NCI-H526 (cell line): ENCODE measurements at places on chromosomes 11 and 22.
A peak's percentile ranks its signal among the peaks of the same experiment; 100 is the strongest.

DNA sequence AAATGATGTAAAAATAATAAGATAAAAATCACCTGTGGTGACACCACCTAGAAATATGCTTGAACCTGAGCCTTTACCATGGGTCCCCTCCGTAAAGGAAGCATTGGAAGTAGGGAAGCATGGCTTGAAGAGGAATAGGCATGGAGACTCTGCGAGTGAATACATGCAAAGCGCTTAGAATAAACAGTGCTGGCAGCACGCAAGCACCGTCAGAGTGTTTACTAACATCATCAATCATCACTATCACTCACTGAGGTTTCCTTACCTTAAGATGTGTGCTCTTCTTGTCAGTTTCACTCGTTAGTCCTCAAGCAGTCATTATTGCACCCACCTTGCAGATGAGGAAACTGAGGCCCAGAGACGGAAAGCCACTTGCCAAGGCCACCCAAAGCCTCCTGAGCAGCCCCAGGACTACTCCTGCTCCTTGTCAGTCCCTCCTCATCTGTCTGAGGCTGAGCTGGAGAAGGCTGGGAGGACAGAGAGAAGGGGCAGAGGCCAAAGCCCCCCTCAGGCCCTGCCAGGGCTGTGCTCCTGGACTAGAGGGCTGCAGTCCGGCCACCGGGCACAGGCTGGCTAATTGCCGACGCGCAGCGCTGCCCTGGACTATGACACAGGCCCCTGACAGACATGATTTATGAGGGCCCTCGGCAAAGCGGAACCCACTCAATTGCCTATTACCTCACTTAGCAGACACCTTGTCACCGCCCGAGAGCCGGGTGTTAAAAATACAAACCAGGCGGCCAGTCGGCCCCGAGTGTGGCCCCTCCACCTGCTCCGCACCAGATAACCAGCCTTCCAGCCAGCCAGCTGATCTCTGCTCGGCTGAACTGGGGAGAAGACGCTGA, 168.9 kb downstream of the MN1 start:
- peak; percentile 44 for DNase-seq

GRCh38 chr11:131688048-131688693, 317.8 kb downstream of the NTM start:
- DNase-seq, result peak; percentile 44

GRCh38 chr22:23520863-23521440, 59.1 kb downstream of the IGLL1 start:
- no peak for DNase-seq

- no peak for DNase-seq
Measured at GRCh38 chr11:126996036-126996804, 4.3 kb downstream of the KIRREL3 start.

DNA sequence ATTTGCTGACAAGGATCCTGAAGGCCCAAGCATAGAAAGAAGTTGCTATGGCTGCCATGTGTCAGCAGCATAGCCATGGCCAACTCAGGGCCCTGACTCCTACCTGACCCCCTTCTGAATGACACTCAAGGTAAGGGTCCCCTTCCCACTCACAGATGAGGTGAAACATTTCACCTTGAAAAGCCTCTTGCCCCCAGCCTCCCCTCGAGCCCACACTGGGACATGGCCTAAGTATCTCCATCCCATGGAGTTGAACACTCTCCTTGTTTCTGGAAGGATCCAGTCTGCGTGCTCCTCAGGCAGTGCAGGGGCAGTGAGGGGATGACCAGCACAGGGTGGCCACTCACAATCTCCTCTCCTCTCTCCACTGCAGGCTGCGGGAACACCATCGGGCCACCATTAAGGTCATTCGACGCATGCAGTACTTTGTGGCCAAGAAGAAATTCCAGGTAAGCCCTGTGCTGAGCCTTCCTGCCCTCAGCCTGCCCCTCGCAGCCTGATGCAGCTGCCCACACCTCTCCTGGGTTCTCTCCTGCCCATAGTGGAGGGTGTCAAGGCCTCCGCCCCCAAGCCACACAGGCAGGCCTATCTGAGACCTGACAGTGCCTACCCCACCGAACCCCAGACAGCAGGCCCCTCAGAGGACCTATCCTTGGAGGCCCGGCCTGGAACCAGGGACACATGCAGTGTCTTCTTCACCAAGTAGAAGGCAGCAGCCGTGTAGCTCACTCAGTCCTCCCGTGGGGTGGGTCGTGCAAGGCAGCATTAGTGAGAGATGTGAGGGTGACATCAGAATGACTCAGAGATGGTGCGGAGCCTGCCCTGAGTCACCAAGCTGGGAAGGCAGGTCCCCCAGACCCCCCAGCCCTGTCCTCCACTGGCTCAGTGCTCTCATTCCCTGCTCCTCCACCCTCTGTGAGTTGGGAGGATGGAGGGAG, 68.9 kb upstream of the KCNQ1OT1 start:
- DNase-seq, result no peak

DNA sequence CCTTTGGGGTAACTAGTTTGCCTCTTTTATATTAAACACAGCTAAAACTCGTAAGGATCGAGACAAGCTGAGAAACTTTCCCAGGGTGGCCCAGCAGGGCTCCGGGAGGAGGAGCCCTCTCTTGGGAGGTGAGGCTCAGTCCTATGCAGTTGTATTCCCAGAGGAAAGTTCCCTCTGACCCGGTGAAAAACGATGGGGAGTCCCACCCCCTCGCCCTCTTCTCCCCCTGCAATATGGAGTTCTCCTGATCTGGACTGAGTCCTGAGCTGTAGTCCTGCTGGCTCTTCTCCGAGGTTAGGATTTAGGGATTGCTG, 1.3 kb downstream of the NTM start:
- DNase-seq, result no peak

GRCh38 chr11:20631519-20632168, 32.2 kb downstream of the SLC6A5 start:
- no peak for DNase-seq

GRCh38 chr11:95792200-95792599, 1.9 kb downstream of the CEP57 start:
- DNase-seq, result no peak

DNA sequence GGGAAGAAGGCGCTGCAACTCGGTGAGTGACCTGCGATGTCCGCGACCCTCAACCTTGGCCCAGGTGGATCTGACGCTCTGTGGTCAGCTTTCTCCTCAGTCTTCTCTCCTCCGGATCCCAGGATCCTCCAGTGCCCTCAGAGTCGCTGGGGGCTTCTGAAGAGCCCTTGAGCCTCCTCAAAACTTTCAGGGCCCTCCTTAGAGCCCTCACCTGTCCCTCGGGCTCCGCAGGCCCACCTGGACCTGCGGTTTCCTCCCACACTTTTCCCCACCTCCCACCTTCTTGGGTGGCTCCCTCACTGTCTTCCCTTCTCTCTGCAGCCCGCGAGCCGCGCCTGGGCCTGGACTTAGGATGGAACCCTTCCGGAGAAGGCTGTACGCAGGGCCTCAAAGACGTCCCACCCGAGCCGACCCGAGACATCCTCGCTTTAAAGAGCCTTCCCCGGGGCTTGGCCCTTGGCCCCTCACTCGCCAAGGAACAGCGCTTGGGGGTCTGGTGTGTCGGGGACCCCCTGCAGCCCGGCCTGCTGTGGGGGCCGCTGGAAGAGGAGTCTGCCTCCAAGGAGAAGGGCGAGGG, 335 bp downstream of the ZNF408 start:
- no peak for DNase-seq

- no peak for DNase-seq
Measured at GRCh38 chr22:38834215-38834953, 9.4 kb downstream of the NPTXR start.

DNA sequence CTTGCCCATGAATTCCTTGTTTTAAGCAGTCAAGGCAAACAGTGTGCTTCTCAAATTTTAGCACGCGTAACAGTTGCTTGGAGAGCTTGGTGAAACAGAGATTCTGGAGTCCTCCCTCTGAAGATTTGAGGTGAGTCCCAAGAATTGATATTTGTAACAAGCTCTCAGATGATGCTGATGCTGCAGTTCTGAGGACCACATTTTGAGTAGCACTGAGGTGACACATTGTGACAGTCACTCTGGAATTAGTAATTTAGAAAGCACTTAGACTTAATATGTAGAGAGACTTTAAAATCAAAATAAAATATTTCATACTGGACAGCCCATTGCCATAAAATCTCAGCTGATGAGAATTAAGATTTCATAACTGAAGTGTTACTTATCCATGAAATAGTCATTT, 38.5 kb downstream of the DNAJC24 start:
- no peak for DNase-seq

GRCh38 chr22:23098230-23098705, 27.9 kb downstream of the GNAZ start:
- no peak for DNase-seq

DNA sequence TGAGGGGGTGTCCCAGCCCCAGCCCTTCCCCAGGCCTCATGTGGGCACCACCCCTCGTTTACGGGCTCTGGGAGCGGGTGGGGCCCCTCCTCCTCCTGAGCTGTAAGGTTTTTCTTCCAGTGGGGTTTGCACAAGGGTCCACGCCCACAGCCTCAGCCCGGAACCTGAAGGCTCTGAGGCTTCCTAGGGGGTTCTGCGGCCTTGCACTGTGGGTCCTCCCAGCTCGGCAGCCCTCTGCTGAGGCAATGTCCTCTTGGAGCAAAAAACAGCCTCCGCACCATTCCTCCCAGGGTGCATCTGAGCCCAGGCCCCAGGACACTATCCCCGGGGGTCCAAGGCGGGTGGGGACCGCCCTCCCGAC, 14.1 kb downstream of the H19 start:
- no peak for DNase-seq

- DNase-seq, result no peak
Measured at GRCh38 chr11:127461241-127462064, 460.9 kb upstream of the KIRREL3 start.

GRCh38 chr11:121351083-121351630, 58.6 kb downstream of the SC5D start:
- DNase-seq, result no peak

DNA sequence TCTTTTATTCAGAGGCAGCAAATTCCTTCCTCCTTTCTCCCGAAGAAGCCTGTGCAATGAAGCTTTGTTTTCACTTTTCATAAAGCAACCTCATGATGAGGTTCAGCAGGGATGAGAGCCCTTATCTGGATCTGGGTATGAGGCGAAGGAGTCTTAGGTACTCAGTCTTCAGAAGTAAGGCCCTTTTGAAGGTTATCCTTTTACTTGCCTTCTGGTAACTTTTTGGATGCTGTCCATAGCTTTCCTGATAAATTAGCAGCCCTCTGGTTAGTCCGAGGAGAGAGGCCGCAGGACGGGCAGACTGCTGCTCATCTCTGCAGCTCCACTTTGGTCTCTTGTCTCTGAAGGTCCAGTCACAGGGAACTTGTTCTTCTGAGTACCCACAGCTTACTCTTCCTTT, 1.1 kb downstream of the TRIM22 start:
- no peak for DNase-seq

DNA sequence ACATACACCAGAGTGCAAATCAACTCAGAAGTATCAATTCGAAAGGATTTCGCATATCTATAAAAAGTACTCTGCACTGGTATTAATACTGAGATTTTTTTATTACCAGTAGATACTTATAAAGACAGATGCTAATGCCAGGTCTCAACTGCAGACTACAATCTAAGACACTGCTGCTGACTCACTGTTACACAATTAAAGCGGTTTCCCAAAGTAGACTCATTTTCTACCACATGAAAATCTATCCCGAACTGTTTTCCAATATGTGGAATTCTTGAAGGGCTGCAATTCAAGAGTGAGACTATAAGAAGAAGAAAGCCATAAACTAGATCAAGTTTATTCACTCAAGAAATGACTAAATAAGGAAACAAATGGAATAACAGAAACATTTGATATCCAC, 57.2 kb upstream of the ARHGAP32 start:
- no peak for DNase-seq

DNA sequence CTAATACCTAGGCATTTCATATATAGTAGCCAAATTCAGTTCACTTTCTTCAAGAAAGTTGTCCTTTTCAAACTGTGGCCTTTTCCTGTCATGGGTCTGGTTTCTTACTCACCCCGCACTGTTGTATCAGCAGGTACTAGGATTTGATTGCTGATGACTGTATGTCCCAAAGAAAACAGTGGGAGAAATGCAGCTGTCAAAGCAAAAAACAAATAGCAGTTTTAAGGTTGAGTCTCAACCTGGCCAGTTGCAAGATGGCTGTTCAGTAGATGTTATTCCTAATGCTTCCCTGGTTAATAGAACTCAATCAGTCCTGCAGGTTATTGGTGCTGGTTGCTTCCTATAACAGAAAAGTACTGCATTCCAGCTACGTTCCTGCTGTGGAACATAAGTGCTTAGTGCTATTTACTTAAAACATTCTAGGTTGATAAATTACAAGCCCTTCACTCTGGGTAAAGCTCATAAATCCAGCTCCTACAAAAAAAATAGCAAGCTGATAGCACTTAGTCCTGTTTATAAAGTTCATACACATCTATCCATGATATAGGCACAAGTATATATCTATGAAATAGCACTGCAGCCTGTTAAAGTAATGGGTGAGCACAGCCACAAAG, 26.6 kb downstream of the NF2 start:
- no peak for DNase-seq

DNA sequence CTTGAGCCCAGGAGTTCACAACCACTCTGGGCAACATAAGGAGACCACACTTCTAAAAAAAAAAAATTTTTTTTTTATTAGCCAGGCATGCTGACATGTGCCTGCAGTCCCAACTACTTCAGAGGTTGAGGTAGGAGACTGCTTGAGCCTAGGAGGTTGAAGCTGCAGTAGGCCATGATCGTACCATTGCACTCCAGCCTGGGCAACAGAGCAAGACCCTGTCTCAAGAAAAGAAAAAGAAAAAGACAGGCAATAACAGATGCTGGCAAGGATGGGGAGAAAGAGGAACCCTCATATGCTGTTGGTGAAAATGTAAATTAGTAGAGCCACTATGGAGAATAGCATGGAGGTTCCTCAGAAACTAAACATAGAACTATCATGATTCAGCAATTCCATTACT, 64.8 kb downstream of the PAK1 start:
- no peak for DNase-seq

DNA sequence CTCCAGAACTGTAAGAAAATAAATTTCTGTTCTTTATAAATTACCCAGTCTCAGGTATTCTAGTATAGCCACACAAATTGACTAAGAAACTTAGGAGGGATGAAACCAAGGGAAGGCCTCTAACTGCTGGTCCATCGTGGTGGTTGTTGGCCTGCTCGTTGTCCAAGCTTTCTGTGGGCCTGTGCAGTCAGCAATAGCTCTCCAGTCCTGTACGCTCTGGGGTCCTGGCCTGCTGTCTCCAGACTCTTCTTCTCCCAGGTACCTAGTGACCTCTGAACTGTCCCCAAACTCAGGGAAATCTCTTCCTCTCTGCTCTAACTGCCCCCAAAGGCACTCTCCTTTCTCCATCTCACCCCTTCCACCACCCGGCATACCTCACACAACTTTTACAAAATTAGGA, 5.7 kb upstream of the VSIG10L2 start:
- no peak for DNase-seq

GRCh38 chr11:75576499-75576918, 14.5 kb downstream of the SERPINH1 start:
- no peak for DNase-seq

- no peak for DNase-seq
Measured at GRCh38 chr22:36362075-36362474, 25.7 kb downstream of the MYH9 start.

DNA sequence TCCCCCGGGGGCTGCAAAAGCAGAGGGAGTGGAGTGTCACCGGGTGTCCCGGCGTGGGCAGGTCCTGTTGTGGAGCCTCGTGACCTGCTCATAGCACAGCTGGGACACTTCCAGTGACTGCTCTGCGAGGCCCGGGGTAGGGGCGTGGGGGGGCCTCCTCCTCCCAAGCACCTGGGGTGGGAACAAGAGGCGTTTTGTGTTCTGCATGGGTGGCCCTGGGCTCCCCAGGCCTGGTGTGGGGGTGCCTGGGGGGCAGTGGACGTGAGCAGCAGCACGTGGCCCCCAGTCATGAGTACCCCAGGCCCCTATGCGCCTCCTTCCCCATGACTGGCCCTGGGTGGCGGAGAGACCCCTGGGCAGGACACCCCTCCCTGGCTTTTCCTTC, 104.7 kb downstream of the KCNQ1 start:
- no peak for DNase-seq
